ENCODE measurements at places on chromosomes 12 and 14. TPM values are rescaled to one million over a fixed set of nuclear protein-coding genes. Genes with fewer than 3 reads are reported as not detected.

SYT10 gene
- not detected for total RNA-seq

KRT79 gene
- total RNA-seq: not detected

R3HDM2 gene
- total RNA-seq: 8.0 TPM

CLEC4D gene
- total RNA-seq: not detected

DBX2 gene
- total RNA-seq: not detected

CLBA1 gene
- total RNA-seq: 17.8 TPM

MSRB3 gene
- total RNA-seq: 22.8 TPM

HOXC4 gene
- total RNA-seq: 2.8 TPM

PTPRQ gene
- 0.06 TPM for total RNA-seq

ANKRD33 gene
- total RNA-seq: not detected

TMEM63C gene
- 5.4 TPM for total RNA-seq

CCDC196 gene
- not detected for total RNA-seq

PCNX4 gene
- 28.1 TPM for total RNA-seq

NRIP2 gene
- total RNA-seq: not detected

CYP46A1 gene
- 0.09 TPM for total RNA-seq

ACVR1B gene
- total RNA-seq: 16.6 TPM

Data from A549 treated with Hydrocortisone at 1 μM for 4 hours (cell line).